Kidney epithelial cell (primary cell): ENCODE measurements at places on chromosomes 3 and 15.

DNA sequence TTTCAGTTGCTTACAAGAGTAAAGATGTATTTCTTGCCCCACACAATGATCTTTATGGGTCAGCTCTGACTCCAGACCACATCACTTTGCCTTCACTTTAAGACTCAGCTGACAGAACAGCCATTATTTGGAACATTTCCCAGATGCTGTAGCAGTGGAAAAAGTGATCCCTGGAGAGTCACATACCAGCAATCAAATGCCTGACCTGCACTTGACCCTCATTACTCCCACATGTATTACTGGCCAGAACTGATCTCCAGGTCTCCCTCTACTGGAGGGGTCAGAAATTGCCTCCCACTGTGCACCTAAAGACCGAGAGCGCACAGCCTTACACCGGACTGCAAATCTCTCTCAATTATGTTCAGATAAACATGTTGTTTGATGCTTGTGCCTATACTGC is 88.6 kb upstream of the ZNF385D start:
- DNase-seq = peak; percentile 55

GRCh38 chr3:169758359-169758994 is 6.4 kb downstream of the TERC start:
- DNase-seq = no peak

- no peak for DNase-seq
Measured at GRCh38 chr3:147407114-147407497, 763 bp upstream of the ZIC4 start.

DNA sequence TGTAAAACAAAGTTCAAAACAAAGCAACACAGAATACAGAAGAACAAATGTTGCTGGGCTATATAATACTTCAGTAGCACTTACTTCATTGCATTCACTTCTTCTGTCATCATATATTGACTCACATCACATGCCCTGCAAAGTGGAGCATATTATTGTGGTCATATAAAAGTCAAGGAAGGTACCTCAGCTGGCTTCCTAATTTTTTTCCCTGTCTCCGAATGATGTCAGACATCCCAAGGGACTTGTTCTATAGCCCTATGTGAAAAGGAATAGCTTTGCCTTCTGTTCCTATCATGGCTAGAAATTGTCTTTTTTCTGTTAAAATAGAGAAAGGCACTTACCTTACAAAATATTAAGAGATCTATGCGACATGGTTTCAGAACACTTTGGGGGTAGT is 109.4 kb downstream of the LRTM1 start:
- DNase-seq = no peak

- no peak for DNase-seq
Measured at GRCh38 chr3:69567023-69567709, 172.1 kb upstream of the MITF start.

- no peak for DNase-seq
Measured at GRCh38 chr15:27214032-27214431, 243.1 kb downstream of the GABRG3 start.

DNA sequence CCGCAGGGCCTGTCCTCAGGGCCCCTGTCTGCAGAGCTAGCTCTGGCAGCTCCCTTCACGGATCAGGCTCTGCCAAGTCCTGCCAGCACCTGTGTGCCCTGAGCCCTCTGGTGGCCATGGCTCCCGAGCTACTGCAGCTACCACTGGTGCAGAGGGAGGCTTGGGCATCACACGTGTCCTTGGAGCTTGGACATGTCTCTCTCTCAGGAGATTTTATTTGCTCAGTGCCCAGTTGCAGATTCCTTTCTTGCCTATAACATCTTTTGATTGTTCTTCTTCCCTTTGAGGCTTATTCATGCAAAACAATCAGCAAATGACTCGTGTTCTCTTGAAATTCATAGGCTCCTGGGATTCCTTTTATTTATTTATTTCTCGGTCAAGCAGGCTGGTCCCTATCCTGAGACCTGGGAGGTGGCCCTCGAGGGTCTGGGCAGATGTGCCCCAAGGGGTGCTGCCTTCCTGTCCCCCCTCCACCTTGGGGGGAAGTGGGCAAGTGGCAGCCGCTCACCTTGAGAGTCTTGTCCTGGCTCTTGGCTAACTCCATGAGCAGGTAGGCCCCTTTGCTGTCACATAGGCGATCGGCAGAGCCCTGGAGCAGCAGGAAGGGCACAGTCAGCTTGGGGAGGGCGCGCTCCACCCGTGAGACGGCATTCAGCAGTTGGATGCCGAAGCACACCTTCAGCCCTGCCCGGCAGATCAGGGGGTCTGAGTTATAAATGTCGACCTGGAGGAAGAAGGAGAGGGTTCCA is 21.9 kb downstream of the ABTB1 start:
- DNase-seq = no peak

DNA sequence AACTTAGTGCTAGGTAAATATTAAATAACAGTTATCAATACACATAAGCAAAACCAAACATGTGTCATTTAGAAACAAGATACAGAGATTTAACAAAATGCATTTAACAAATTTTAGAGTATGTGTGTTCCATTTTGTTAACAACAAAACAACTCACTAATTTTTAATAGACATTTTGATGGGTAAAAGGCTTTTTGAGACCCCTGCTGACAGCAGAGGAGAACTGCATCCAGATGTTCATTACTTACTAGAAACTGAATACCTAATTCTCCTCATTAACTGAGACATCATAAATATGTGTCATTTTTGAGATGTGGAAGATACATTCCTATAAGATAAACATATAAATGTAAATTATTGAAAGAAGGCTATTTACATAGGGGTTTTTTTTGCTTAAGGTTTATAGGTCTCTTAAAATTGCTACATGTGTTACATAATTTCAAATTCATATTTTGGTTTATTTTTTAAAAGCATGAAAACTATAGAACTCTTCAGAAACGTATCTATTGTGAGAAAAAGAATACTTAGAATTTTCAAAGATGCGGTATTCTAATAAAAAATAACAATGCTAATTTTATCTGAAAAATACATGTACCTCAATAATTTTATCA is 1009.8 kb downstream of the TUSC7 start:
- DNase-seq = no peak

- no peak for DNase-seq
Measured at GRCh38 chr15:29612701-29613100, 209.6 kb downstream of the TJP1 start.
